T-helper 22 cell (primary cell): ENCODE measurements at places on chromosomes 2 and 18.

GRCh38 chr2:219958941-219959340 is 331.5 kb downstream of the SLC4A3 start:
- no peak for DNase-seq

DNA sequence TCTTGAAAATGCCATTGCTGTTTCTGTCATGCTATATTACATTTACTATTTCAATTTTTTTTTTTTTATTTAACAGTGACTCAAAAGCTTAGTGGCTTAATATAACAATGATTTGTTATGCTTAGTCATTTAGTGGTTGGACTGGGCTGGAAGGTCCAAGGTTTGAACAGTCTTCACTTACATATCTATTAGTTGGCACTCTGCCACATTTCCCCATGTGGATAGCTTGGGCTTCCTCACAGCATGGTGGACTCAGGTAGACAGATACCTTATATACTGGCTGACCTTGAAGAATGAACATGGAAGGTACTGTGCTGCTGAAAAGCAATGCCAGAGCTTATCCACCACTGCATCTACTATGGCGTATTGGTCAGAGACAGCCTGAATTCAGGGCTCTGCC is 909.5 kb upstream of the SOX11 start:
- no peak for DNase-seq

- DNase-seq: no peak
Observed at GRCh38 chr2:3683748-3684454, 19.5 kb upstream of the DCDC2C start.

DNA sequence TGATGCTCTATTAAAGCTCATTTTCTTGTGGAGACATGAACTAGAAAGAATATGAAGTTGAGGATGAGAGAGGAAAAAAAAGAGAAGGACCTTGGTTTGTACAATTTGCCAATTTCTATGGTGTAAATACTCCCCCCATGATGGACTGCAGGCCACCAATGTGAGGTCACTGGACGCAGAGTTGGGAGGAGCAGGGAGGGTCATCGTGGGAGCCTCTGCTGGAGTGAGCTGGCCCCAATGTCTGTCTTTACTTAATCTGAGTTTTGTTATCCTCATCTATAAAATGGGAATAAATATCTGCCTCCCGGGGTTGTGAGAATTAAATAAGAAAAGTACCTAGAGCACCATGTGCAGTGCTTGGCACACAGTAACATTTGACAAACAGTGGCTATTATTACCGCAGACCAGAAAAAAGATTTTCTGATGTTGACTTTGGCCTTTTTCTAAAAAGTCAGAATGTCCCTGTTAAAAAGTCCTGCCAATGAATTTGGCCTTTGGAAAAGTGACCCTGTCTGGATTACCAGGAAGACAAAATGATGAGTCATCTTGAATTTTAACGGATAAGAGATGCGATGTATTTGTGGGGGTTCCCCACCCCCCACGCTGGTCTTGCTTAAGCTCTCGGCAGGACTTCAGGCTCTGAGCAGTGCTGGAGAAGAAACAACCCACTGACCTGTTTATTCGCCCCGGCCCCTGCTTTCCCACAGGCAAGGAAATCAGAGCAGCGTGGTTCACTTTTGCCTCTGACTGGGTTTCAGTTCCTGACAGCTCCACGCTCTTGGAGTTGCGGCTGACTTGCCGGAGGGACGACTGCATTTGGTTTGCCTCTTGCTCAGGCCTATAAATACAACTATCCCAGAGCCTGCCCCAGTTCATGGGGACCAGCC is 50.3 kb upstream of the FOSL2 start:
- DNase-seq: no peak

- DNase-seq: no peak
Observed at GRCh38 chr2:105741617-105742016, 3.1 kb upstream of the NCK2 start.

DNA sequence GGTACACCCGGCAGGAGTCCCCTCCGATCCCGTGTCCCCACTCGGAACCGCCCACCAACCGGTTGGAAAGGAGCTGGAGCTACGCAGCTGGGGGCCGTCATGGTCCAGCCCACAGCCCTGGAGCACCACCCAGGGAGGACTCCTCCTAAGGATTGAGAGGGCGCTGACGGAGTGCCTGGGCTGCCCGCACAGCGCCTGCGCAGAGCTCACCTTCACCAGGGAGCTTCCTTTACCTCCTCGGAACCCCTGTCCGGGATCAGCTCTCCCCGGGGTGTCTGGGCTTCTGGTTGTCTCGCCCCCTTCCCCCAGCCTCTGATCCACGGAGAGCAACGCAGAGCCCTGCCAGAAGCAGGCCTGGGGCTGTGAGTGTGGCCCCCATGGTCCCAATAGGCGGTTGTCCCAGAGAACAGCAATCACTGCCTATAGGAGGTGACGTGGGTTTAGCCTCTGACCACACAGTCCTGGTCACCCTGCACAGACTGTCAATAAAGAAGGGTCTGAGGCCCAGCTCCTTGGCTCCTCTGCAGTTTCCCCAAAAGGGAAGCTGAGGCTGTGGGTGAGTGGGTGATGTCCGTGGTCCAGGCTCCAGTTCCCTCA is 14.6 kb downstream of the ALPG start:
- no peak for DNase-seq

- DNase-seq: no peak
Observed at GRCh38 chr2:61266632-61267505, 104.9 kb downstream of the C2orf74 start.
